ENCODE measurements at places on chromosomes 7 and 10.

DNA sequence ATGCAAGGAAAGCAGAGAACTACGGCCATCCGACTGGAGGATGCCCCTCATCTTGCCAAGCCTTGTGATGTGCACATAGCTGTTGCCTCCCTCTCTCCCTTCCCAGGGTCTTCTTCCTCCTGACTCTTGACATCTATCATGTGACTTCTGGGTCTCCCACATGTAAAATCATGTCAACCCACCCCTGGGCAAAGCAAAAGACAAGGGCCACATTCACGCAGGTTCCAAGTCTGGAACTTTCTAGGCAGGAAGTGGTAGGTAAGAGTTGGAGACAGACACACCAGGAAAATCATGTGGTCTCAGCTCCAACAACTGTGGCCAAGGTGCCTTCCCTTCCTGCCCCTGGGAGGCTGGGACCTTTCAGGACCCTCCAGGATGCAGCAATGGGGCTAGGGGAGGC is 187.3 kb downstream of the CXCL12 start:
- no peak for DNase-seq

DNA sequence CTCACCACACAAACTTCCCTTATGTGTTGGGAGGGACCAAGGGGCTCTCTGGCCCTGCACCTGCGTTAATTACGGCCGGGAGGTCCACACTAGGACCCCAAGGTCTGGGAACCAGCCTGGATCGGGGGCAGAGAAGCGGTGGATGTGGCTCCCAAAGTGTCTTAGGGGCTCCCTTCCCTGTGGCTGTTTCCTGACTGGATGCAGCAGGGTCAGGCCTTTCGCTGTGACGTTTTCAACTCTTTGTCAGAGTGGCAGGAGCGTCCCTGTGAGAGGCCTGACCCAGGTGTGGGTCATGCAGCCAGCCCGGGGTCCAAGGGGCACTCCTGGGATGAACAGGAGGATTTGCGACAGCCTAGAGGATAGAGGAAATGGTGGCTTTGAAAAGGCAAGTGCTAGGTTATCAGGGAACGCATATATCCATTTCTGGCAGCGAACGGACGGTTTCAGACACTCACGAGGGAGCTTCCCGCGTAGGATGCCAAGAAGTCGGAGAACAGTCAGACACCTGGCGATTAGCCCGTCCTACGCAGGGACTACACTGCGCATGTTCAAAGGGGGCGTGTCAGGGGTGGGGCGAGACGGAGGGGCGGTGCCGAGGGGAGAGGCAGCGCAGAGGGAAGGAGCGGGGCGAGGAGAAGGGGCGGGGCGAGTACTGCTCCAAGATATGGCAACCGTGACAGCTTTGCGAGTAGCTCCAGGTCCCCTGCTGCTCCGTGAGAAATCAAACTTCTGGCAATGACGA is 46.2 kb upstream of the ZNF716 start:
- peak; percentile 88 for DNase-seq

GRCh38 chr7:11127114-11127785 is 153.6 kb downstream of the PHF14 start:
- no peak for DNase-seq

DNA sequence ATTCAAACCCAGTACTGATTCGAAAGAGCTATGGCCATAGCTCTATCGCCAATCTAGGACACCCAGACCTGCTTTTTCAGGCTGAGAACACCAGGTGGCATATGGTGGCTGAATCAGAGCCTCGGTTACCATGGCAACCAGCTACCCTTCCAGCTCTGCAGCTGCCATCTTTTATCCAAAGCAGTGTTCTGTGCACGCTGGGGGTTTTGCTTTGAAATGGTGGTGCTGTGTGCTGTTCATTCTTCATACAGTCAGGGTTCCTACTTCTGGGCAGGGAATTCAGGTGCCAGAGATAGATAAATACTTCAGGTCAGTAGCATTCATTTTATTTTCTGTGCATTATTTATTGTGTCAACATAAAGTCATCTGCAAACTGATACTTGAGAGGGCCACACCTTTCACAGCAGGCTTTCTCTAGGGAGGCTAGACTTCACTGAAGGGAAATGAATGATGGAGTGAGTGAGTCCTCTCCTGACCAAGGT is 85.4 kb downstream of the AKR1D1 start:
- DNase-seq: peak; percentile 72

GRCh38 chr10:125035136-125035535 is 93.2 kb downstream of the ZRANB1 start:
- no peak for DNase-seq

- DNase-seq: peak; percentile 66
These were observed at the start of gene GPRIN2 for GRCh38 chr10:46556515-46557318. TSS of gene GPRIN2 (minus strand) at chr10:46556658. CDS start at chr10:46550736, 5,922 bp downstream.

DNA sequence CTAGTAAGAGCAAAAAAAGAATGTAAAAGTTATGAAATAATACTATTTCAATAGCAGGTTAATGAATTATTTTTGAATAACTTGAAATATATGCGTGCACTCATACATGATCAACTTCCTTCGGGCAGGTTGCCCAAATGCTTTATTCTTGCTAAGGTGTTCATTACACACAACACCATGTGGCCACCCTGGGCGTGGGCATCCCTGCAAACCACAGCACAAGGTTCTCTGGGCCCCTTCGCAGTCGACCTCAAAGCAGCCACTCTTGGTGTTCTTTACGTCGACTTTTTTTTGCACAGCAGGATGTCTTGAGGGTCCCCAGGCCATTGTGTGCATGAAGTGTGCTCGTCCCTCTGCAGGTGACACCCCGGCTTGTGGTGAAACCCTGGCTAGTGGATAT is 300.7 kb upstream of the PITRM1 start:
- DNase-seq: no peak

- no peak for DNase-seq
These were observed 512.2 kb downstream of the SORCS1 start for GRCh38 chr10:106652279-106652678.

DNA sequence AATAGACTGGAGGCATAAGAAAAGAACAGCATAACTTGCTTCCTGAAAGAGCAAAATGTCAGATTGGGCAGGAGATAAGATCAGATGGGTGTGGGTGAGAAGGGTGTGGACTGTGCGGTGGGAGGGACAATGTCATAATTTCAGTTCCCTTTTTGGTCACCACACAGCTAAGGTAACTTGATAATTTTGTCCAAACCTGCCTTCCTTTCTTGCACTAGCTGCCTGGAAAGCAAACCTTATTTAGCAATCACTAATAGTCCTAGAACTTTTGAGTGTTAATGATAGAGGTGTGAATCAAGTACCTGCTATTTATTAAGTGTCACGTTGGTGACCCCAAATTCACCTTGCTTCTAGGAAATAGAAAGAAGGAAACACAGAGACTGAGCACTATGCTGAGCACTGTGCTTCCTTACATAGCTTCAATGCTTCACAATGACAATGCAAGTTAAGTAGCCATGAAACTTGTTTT is 72.4 kb upstream of the SP4 start:
- no peak for DNase-seq

GRCh38 chr10:102596506-102596971 is 47.7 kb upstream of the TRIM8 start:
- DNase-seq: no peak

DNA sequence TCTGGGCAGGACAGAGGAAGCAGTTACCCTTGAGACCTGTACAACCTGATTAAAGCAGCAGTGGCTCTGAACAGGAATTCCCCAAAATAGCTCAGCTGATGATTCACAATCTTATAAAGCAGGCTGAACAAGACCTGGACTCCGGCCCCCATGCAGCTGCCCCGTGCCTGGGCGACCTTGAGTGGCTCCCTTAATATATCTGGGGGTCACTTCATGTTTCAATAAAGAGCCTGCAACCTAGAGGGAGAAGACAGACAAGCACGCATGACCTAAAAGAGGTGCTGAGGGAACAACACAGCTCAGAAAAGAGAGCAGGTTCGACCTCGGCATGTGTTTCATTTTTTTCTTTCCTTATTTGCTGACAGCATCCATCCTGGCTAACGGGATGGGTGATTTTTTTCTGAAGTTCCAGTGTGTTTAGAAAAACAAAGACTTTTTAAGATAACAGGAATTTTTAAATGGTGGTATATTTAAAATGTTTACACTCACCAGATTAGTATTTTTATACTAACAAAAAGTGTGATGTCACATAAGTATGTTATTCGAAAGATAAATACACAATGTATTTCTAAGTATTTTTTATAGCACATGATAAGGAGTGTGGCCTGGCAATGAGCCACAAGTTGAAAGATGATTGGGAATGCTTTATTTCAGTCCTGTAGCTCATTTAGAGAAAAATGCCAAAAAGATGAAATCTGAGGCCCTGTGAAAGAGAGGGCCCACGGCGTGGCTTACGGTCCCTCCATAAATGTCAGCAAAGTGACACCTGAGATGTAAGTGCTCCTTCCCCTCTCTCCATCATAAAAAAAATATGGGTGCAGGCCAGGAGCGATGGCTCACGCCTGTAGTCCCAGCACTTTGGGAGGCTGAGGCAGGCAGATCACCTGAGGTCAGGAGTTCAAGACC is 161.3 kb downstream of the SLIT1 start:
- DNase-seq: no peak
